ENCODE measurements at places on chromosomes 11 and 22.

DNA sequence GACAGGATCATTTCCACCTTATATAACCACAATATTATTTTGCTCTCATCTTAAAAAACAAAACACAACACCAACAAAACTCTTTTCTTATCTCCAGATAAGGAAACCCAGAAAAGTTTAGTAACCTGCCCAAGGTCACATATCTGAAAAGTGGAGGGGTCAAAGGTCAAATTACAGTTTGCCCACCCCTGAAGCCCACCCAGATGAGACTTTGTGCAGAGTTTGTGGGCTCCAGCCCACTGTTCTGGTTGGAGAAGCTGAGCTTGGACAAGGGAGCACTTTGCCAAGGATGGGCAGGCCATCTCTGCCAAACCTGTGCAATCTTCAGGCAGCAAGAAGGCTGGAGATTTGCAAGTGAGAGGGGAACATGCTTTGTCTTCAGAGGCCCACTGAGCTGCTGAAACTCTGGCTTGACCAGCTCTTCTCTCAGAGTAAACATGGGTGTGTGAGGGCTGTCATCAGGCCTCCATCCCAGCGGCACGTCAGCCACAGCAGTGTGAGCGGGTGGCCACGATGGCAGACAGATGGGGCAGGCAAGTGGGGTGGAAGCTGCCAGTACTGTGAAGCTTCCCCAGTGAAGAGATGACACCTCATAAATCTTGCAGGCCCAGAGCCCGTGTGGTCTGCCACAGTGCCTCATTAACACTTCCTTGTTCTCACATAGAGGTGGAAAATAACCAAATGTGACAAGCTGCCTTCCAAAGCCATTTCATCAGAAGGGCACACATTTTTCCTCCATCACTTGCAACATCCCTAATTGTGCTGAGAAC, 111.8 kb downstream of the CCDC81 start:
- no peak for DNase-seq

- DNase-seq, result no peak
These were observed 1376.1 kb upstream of the TENM4 start for GRCh38 chr11:80816966-80817365.

GRCh38 chr11:19864141-19865140, 151.8 kb downstream of the NAV2 start:
- DNase-seq, result no peak

DNA sequence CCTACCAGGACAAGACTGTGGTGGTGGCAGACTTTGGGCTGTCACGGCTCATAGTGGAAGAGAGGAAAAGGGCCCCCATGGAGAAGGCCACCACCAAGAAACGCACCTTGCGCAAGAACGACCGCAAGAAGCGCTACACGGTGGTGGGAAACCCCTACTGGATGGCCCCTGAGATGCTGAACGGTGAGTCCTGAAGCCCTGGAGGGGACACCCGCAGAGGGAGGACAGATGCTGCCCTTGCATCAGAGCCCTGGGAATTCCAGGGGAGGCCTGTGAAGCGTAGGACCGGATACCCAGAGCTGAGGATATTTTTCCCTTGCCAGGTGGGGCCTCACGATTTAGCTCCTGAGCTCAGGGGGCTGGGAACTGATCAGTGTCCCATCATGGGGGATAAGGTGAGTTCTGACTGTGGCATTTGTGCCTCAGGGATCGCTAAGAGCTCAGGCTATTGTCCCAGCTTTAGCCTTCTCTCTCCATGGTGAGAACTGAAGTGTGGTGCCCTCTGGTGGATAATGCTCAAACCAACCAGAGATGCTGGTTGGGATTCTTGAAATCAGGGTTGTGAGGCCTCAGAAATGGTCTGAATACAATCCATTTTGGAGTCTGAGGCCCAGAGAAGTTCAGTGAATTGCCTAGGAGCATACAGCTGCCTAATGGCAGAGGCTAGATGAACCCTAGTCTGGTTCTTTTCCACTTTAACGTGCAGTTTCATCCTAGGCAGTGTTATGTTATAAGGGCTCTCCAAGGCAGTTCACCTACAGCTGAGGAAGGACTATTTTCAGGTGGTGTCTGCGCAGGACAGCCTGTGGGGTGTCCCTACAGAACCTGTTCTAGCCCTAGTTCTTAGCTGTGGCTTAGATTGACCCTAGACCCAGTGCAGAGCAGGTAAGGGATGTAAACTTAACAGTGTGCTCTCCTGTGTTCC, 19.5 kb downstream of the PIK3IP1 start:
- no peak for DNase-seq

DNA sequence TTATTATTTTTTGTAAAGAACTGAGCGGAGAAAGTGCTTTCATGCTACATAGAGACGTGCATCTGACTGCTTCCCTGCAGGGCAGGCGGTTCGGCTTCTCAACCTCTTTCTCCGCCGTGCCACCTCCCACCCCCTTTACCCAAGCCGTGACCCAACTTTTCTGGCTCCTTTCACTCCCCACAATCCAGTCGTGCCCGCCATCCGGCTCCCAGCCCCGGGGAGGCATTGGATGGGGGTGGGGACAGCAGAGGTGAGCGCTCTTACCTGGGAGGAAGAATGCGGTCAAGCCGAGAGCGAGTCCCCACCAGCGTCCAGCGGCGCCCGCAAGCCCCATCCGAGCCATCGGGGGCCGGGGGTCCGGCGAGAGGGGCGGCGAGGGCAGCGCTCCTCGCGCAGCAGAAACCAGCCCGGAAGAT, 781 bp downstream of the NECTIN1 start:
- no peak for DNase-seq
